T-helper 17 cell (primary cell): ENCODE measurements at places on chromosomes 5 and 9. TPM values are rescaled to one million over a fixed set of nuclear protein-coding genes. Genes with fewer than 3 reads are reported as not detected.
A peak's percentile ranks its signal among the peaks of the same experiment; 100 is the strongest.

The TMEM8B gene
- total RNA-seq, result 4.5 TPM

- DNase-seq, result no peak
Measured at GRCh38 chr5:100777680-100778300, 125.3 kb downstream of the ST8SIA4 start.

- DNase-seq, result no peak
Measured at GRCh38 chr9:125435776-125436612, 174.4 kb downstream of the GAPVD1 start.

The SPATA9 gene
- not detected for total RNA-seq

The BTNL8 gene
- not detected for total RNA-seq

DNA sequence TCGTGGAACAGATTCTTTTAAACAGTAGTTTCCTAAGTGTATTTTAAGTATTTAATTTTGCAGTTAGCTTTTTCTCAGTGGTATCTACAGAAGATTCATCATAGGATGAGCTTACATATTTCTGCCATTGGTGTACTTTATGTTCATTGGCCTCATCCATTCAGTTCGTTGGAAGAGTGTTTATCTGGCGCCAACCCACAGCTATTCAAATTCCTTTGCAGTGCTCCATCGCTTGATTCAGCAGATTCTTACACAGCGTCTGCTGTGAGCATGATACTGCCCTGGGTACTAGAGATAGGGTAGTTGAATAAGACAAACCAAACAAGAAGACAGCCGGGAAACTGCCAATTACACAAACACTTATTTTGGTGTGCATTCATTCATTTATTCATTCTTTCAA is 55.1 kb downstream of the NUP214 start:
- DNase-seq, result no peak

The PLCXD3 gene
- total RNA-seq, result not detected

DNA sequence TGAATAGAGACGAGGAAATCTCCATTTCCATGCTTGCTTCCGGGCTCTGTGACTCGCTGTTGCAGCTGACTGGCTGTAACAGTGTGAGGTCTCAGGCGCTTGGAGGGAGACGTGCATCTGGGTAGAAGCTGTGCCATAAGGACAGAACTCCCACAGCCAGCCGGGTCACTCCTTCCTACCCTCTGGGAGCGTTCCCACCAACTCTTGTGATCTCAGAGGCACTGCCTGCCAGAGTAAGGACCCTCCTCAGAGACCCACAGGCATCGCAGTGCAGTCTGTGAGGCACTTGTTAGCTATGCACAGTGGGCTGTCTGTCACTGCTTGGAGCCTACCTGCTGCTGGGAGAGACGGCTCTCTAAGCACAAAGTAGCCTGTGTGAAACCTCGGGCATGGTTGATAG is 203.4 kb upstream of the SEMA6A start:
- no peak for DNase-seq

The LIX1 gene
- total RNA-seq, result not detected

GRCh38 chr5:94849821-94850736 is 231.6 kb downstream of the SLF1 start:
- DNase-seq, result no peak

- no peak for DNase-seq
Measured at GRCh38 chr5:100890461-100891008, 12.5 kb downstream of the ST8SIA4 start.

The FOXD4 gene
- not detected for total RNA-seq

DNA sequence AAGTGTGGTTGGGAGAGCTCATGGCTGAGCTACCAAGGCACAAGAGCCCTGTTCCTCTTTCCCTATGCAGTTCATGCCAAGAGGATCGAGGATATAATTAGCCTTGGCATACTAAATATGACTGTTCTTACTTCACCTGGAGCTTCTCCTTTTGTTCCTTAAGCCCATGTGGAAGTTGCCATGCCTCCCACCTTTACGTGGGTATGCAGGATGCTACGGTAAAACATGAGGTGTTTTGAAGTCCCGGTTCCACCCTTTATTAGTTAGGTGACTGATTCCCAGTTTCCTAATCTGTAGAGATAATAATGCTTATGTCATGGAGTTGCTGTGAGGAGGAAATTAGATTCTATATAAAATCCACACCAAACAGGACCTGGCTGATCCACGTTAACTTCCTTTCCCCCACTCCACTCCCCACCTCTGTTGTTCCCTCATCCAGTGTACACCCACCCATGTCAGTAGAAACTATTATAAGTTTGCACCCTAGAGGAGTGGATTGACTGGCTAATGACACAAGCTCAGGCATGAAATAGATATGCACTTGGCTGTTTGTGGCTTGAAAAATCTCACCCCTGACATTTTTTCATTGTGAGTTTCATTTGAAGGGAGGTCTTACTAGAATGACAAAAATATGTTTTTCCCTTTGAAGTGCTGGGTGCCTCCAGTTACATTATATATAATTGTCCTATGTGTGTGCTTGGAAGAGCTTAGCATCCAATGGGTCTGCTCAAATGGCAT is 36.8 kb upstream of the SHOC1 start:
- DNase-seq, result no peak

The PCDHGB4 gene
- total RNA-seq, result 0.10 TPM

The IFNA2 gene
- not detected for total RNA-seq

- DNase-seq, result no peak
Measured at GRCh38 chr5:95720094-95720786, 10.9 kb upstream of the RHOBTB3 start.

DNA sequence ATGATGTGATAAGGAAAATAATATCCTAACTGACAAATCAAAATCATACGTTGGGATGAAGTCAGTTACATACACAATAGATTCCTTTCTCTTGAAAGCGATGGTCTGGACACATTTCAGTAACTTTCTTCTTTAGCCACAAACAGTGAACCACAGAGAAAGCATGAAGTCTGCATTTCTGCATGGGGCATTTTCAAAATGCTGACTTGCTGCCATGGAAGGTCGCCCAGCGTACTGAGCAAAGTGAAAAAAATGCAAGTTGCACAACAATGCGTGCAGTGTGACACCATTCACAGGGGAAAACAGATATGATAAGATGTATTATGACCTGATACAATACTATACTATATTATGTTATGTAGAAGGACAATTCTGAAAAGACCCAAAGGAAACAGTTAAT is 146.3 kb downstream of the SNX18 start:
- no peak for DNase-seq

The FREM1 gene
- not detected for total RNA-seq

The CCNJL gene
- not detected for total RNA-seq

- no peak for DNase-seq
Measured at GRCh38 chr5:149130121-149130914, 11.0 kb upstream of the ABLIM3 start.

DNA sequence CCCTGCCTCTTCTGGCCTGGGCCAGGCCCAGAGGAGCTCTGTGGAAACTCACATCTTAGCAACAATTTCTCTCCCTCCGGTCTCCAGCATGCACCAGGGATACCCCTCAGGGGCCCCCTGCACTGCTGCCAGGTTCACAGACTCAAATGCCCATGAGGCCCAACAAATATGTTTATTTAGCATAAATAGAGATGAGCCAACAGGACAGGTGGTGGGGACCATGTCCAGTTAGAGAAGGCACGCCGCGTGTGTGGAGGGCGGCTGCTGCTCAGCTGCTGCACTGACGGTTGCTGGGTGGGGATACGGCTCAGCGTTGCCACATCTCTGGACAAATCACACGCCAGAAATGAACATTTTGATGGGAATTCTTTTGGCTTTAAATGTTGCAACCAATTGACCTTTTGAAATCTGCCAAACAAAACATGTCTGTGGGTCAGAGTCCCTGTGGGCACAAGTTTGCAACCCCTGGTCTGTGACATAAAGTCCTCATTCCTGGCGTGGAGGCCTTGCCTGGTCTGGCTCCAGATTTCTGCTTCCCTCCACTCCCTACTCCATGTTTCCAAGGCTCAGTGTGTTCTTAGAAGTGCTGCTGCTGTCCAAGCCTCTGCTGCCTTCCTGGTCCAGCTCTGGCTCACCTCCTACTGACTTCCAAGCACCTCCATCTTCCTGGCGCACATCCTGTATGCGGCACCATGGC is 88.9 kb downstream of the AMBP start:
- DNase-seq, result no peak

The CCNH gene
- 294 TPM for total RNA-seq

DNA sequence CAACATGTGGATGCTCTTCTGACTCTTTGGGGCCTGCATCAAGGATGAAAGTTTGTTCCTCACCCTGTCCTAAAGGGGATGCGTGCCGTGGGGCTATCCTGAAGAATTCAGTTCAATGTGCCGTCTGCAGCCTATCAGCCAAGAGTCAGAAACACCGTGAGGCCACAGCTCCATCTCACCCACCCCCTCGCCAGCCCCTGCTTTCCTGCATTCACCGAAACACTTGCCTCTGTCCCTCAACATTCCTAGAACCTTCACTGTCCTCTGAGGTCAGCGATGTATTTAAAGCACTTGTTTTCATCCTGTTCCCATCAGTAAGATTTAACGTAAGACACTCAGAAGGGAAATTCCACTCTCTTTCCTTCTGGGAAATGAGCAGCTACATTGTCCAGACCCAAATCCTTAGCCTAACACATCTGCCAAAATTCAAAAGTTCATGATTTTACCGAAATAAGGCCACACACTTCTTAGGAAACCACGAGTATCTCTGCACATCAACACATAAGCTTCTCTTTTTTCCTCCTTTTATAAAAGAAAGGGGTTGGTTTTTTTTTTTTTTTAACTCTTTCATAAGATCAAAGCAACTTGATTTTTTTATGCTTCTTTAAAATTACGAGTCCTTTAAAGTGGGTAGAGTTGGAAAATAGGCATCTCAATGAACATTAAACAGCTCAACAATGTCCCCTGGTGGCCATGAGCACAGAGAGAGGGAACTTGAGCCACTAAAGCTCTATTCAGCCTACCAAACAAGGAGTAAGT is 100.7 kb downstream of the SUSD1 start:
- peak; percentile 60 for DNase-seq

DNA sequence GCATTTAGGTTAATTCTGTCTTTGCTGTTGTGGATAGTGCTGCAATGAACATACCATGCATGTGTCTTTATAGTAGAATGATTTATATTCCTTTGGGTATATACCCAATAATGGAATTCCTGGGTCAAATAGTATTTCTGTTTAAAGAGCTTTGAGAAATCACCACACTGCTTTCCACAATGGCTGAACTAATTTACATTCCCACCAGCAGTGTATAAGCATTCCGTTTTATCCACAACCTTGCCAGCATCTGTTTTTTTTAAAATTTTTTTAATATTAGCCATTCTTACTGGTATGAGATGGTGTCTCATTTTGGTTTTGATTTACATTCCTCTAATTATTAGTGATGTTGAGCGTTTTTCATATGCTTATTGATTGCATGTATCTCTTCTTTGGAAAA is 15.5 kb upstream of the TARS1 start:
- DNase-seq, result no peak

GRCh38 chr5:38562444-38563210 is 6.2 kb upstream of the LIFR start:
- DNase-seq, result no peak

DNA sequence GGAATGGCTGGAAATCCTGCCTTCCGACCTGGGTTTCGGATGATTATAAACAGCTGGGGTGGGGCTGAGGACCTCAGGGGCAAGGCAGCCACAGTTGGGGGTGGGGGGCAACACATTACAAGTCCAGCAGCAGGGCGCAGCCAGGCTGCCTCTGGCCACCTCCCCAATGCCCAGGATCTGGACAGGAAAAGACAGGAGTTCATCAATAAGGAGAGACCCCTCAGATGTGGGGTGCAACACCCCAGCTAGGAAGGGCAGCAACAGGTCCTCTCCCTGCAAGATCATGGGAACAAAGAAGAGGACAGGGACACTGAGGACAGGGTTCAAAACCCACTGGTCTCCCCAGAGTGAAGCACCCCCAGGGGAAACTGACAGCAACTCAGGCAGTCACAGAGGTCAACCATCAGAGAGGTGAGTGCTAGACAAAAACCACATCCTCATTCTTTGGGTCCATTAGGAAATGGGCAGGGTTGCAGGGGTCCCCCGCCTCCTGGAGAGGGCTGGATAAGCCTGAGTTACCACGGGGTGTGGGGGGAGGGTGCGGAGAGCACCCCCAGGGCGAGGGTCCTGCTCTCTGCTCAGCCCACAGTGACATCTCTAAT is 33.5 kb downstream of the SEMA4D start:
- no peak for DNase-seq

DNA sequence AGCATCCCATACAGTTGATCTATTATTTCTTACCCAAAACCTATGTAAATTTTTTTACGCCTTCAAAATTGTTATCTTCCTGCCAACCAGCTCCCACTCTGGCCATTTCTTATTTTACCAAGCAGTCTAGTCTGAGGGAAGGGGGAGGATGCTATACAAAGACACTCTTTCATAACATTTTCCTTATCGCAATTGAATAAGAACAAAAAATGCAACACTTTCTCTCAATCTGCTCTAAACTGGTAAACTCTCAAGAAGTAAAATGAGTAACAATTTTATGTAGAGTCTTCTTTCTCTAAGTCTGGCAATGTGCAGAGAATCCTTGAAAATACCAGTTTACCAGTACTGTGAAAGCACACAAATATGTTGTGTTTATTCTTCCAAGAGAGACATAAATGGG is 1216.3 kb downstream of the PTPRD start:
- no peak for DNase-seq

GRCh38 chr5:147485046-147485445 is 24.8 kb downstream of the DPYSL3 start:
- no peak for DNase-seq

- no peak for DNase-seq
Measured at GRCh38 chr9:91085517-91086291, 276.0 kb downstream of the AUH start.

The NREP gene
- 1.3 TPM for total RNA-seq

DNA sequence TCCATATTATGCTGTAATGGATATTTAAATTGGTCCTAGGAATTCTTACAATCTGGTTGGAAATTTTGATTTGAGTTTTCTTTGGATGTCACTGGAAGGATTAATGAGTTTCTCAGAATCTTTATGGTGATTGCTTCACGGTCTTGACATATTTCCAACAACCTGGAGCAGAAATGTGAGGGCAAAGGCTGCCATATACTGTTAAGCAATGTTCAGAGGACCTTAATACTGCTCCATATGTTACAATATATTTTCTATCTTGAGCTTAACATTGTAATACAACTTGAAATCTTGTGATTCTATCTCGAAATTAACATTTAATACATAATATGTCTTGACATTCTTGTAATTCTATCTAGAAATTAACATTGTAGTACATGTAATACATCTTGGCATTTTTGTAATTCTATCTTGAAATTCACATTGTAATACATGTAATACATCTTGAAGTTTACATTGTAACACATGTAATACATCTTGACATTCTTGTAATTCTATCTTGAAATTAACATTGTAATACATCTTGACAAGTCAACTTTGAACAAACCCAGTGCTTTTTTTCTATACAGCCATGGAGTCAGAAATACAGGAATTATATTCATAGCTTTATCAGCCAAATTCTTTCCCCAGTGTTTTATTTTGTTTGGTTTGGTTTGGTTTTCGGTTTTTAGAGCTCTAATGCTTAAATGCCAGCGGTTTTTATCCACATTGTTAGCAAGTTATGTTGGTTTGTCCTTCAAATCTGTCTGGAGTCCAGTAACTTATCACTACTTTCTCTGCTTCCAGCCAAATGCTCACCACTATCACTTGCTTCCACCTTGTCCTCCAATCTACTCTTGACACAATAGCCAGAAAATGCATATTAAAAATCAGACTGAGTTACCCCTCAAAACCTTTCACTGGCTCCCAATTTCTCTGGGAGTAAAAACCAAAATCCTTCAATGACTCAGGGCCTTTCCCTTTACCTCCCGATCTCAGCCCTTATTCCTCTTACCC is 3.0 kb upstream of the TUT7 start:
- DNase-seq, result no peak
